ENCODE measurements at places on chromosomes 6 and 20.
A peak's percentile ranks its signal among the peaks of the same experiment; 100 is the strongest.

- no peak for DNase-seq
These were observed 67.7 kb downstream of the PHACTR2 start for GRCh38 chr6:143745166-143746133.

GRCh38 chr20:2687514-2687913 lies 5.1 kb upstream of the EBF4 start:
- DNase-seq: no peak

DNA sequence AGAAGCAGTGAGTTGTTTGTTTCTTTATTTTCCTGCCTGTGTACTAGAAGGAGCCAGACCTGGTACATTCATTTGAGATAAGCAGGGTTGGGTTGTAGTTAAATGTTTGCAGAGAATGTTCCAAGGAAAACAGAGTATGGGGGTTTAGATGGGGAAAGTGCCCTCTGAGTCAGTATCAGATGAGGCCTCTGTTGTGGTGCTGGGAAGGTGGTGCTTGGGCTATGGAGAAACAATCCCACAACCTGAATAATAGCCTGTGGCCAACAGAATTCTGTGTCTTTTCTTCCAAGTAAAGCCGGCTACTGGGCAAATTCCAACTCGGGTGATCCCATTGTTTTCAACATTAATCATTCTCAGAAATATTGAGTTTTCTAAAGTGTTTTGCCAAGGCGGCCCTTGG lies 109.3 kb downstream of the RNF144B start:
- no peak for DNase-seq

DNA sequence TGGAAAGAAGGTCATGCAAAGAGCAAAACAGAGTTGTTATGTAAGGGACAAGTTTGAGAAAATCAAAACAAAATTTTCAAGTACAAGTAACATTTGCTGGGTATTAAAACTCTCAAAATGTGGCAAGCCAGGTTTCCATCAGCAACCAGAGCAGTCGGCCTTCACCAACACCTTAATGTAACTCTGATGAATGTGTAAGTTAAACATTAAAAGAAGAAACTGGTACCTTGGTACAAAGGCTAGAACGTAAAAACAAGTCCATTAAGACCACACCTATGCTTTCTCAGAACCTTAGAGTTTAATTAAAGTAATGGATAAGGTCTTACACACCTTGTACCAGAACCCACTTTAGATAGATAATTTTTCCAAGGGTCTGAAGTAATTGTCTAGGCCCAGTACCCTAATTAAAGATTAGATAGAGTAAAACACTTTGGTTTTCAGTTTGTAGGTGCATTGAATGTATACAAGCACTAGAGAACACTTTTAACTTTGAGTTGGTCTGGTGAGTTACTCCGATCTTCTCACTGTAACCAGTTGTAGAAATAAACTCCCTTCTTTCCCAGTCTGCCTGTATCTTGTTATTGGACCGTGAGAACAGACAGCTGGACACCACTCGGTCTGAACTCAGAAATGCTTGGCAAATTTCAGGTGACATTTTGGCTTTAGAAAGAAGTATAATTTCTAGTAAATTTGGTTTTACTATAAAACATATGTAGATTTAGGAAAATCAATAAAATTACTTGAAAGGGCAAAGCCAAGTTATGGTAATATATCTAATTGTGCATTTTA lies 319.4 kb downstream of the HTR1B start:
- no peak for DNase-seq

- DNase-seq: no peak
These were observed 2.9 kb downstream of the SLC35B2 start for GRCh38 chr6:44254191-44255104.

DNA sequence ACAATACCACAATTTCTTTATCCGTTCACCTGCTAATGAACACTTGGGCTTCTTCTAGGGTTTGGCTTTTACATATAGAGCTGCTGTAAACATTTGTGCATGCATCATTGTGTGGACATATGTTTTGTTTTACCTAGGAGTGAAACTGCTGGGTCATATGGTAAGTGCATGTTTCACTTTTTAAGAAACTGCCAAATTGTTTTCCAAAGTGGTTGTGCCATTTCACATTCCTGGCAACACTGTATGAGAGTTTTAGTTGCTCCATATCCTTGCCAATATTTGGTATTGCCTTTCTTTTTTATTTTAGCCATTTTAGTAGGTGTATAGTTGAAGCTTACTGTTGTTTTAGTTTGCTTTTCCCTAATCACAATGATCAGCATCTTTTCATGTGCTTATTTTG lies 14.1 kb upstream of the RPN2 start:
- no peak for DNase-seq

GRCh38 chr6:156557251-156557910 lies 219.8 kb upstream of the ARID1B start:
- no peak for DNase-seq

DNA sequence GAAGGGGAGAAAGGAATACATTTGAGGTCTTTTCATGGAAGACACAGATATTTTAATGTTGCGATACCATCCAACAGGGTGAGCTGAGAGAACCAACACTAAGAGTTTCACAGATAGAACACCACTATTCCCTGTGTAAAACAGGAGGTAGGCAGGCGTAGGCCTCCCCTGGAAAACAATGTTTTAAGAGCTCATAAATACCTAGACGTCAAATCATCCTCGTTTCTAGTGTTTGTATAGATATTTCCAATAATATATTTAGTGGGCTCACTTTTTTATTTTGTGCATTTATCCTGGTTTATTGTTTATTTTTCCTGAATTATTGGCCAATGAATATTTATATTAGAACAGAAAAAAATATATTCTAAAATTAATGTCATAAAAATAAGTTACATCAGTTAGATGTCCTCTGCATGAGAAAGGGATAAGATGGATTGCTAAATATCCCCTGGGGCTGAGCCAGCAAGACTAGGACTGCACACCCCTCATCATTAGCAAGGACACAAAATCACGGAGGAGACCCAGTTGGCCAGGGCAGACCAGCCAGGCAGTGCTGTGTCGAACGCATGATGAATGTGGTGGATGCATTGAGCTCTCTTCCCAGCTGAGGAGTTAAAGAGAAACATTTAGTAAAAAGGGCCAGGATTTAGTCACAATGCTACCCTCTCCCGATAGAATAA lies 380.5 kb downstream of the C6orf118 start:
- DNase-seq: no peak

- DNase-seq: no peak
These were observed 5.7 kb downstream of the STXBP5 start for GRCh38 chr6:147209762-147210449.

DNA sequence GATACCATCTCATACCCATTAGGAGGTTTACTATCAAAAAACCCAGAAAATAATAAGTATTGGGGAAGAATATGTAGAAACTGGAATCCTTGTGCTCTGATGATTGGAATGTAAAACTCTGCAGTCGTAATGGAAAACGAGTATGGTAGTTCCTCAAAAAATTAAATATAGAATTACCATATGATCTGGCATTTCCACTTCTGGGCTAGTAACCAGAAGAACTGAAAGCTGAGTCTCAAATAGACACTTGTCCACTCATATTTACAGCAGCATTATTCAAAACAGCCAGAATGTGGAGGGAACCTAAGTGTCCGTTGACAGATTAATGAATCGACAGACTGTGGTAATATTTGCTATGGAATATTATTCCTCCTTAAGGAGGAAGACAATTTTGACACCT lies 44.3 kb downstream of the FOXC1 start:
- DNase-seq: no peak

- DNase-seq: no peak
These were observed 548.2 kb downstream of the PRKN start for GRCh38 chr6:162179196-162179951.

DNA sequence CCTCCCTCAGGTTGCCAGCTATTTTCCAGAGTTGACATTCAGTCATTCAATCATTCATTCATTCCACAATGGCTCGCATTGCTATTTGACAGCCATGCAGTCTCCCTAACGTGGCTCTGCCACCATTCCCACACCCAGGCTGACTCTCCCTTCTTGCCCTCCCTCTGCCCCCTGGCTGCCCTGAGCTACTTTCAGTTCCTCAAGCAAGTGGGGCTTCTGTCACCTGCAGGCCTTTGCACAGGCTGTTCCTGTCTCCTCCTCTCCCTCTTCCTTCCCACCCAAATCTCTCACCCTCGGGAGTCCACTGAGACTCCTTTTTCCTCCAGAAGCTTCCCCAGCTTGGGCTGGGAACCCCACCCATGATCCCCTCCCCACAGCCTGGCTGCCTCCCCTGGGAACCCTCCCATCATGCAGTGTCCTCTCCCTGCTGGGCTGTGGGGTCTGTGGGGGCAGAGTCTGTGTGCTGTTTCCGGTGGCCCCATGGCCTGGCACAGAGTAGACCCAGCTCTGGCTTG lies 2.6 kb downstream of the PACSIN1 start:
- DNase-seq: no peak

- DNase-seq: no peak
These were observed 884.5 kb upstream of the GJE1 start for GRCh38 chr6:141248021-141248799.

- no peak for DNase-seq
These were observed 176.5 kb downstream of the CENPW start for GRCh38 chr6:126516411-126516810.

DNA sequence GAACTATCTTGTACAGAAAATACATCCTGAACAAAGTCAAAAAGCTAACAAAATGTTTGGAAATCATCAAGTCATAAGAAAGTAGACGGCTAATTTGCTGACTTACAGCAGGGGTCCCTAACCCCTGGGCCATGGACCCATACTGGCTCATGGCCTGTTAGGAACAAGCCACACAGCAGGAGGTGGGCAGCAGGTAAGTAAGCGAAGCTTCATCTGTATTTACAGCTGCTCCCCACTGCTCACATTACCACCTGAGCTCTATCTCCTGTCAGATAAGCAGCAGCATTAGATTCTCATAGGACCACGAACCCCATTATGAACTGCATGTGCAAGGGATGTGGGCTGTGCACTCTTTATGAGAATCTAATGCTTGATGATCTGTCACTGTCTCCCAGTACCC lies 115.5 kb downstream of the CDK19 start:
- DNase-seq: no peak

DNA sequence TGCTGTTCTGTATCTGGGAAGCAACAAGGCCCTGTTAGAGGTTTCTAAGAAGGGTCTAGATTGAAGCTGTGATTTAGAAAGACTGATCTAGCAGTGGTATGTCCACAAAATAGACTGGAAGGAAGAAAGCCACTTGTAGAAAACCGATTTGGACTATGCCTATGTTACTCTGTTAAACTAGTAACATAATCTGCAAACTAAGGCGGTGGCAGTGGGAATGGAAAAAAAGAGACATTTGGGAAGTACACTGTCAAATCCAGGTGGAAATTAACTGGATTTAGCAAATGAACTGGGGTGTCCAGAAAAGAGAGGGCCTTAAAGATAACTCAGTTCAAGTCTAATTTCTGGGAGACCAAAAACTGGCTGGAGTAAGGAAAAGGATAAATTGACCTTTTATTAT lies 11.6 kb downstream of the ILRUN start:
- DNase-seq: no peak

GRCh38 chr6:114998492-114998891 lies 655.7 kb upstream of the HS3ST5 start:
- DNase-seq: no peak

GRCh38 chr20:14012671-14013070 lies 17.4 kb downstream of the MACROD2 start:
- no peak for DNase-seq

GRCh38 chr6:133951881-133952814 lies 876 bp upstream of the TBPL1 start:
- DNase-seq: peak; percentile 36

GRCh38 chr6:11785415-11785773 lies 6.8 kb upstream of the ADTRP start:
- peak; percentile 44 for DNase-seq

DNA sequence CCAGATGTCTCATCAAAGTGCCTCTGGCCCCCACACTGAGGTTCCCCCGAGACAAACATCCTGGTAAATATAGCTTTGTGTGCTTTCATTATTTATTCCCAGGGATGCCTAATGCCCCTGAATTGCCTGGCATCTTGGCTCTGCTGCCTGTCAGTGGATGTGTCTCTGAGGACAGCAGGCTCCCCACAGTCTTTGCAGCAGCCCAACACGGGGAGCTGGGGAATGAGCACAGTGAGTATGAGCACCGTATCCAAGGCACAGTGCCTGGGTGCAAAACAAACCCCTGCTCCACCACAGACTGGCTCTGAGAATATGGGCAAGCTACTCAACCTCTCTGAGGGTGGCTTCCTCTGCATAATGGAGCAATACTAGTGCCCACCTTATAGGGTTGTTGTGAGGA lies 165.9 kb downstream of the PTPRT start:
- DNase-seq: no peak

DNA sequence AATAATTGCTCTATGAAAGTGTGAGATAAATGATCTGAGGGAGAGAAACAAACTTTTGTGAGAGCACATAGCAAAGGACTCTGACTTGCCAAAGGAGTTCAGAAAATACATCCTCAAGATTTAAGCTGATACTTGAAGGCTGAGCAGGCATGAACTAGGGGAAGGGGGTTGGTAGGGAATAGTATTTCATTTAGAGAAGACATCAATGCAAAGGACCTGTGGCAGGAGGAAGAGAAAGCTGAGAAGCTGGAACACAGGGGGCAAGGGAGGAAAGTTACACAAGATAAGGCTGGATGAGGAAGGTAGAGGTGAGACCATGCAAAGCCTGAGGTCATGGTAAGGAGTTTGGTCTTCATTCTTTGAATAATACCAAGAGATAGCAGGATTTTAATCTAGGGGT lies 50.6 kb downstream of the NCOA6 start:
- no peak for DNase-seq

DNA sequence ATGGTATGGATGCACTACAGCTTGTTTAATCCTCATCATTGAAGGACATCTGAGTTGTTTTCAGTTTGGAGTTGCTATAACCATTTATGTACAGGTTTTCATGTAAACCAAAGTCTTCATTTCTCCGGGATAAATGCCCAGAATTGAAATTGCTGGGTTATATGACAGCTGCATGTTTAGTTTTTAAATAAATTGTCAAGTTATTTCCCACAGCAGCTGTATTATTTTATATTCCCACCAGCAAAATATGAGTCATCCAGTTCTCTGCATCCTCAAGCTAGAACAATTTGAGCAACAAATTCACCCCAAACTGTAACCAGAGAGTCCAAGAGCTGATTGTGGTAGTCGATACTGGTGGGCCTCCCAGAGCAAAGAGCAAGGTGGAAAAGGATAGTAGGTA lies 161.0 kb upstream of the PRND start:
- DNase-seq: no peak

GRCh38 chr20:38645351-38645750 lies 43.7 kb downstream of the ARHGAP40 start:
- DNase-seq: peak; percentile 41

DNA sequence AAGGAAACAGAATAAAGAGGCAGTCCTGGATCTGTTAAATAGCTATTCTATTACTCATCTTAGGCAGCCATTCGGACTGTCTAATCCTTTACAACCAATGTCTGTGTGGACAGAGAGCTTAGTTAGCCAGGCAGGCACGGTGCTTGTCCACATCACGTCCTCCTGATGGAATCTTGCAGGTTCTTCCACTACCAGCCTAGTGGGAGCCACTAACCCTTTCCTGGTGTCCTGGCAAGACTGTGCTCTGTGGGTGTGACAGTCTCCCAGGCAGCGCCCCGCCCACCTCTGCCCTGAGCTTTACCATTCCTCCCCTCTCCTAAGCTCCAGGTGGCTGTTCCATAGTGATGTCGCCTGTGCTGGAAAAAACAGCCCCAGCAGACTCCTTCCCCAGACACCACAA lies 78.3 kb upstream of the CLDN20 start:
- no peak for DNase-seq

- DNase-seq: no peak
These were observed 260.9 kb downstream of the TAF4 start for GRCh38 chr20:61804752-61805295.

Data from GM12892 (cell line).